ENCODE measurements at places on chromosomes 5 and 9. TPM values are rescaled to one million over a fixed set of nuclear protein-coding genes. Genes with fewer than 3 reads are reported as not detected.

The GABBR2 gene
- 0.12 TPM for total RNA-seq

The STPG3 gene
- total RNA-seq = not detected

The SLC25A2 gene
- total RNA-seq = 0.48 TPM

The GPR21 gene
- total RNA-seq = 5.5 TPM

The C9orf50 gene
- 0.39 TPM for total RNA-seq

The GEMIN5 gene
- 19.2 TPM for total RNA-seq

The CAMK4 gene
- total RNA-seq = 0.89 TPM

The FOXD4L4 gene
- not detected for total RNA-seq

The OBP2B gene
- total RNA-seq = not detected

The CERCAM gene
- total RNA-seq = 280 TPM

The ENTREP1 gene
- total RNA-seq = 3.8 TPM

The CATSPER3 gene
- 0.39 TPM for total RNA-seq

The ZCCHC10 gene
- total RNA-seq = 19.9 TPM

The IL9 gene
- total RNA-seq = not detected

The YTHDC2 gene
- total RNA-seq = 25.6 TPM

The TRPM6 gene
- total RNA-seq = 0.02 TPM

The FAM78A gene
- total RNA-seq = 1.4 TPM

The GNA14 gene
- not detected for total RNA-seq

The NANS gene
- total RNA-seq = 53.2 TPM

The PBX3 gene
- total RNA-seq = 26.6 TPM

The PDE6A gene
- 0.12 TPM for total RNA-seq

The NME5 gene
- 2.0 TPM for total RNA-seq

The PCDHGB6 gene
- 56.8 TPM for total RNA-seq

The ZNF454 gene
- total RNA-seq = 0.49 TPM

The ACOT12 gene
- total RNA-seq = not detected

The SLC4A9 gene
- not detected for total RNA-seq

The FAXDC2 gene
- total RNA-seq = 2.5 TPM

The RFX3 gene
- 4.0 TPM for total RNA-seq

The REEP2 gene
- 30.2 TPM for total RNA-seq

The PTGES gene
- 3.3 TPM for total RNA-seq

The SHB gene
- total RNA-seq = 23.8 TPM

The HRH2 gene
- total RNA-seq = 0.38 TPM

The NIPAL4 gene
- 0.87 TPM for total RNA-seq

All from chondrocyte (in vitro differentiated cells).